ENCODE measurements at places on chromosomes 12 and 14. TPM values are rescaled to one million over a fixed set of nuclear protein-coding genes. Genes with fewer than 3 reads are reported as not detected.

- peak; percentile 89 for DNase-seq
Observed at GRCh38 chr12:105235732-105236476, at the start of gene APPL2. TSS of gene APPL2 (minus strand) at chr12:105236174. CDS start at chr12:105236012, 162 bp downstream.

DNA sequence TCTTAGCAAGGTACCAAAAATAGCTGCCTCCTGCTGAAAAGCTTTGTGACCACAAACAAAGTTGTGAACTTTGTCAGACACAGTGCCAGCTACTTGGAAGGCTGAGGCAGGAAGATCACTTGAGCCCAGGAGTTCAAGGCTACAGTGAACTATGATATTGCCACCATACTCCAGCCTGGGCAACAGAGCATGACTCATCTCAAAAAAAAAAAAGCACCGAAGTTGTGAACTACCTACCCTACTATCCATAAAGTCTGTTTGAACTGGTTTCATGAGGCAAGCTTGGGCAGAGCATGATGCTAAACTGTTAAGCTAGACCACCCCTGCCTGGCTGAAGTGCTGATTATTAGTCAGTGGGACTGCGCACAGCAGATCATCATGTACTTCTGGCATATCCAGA is 75.5 kb downstream of the RAD52 start:
- DNase-seq, result no peak

DNA sequence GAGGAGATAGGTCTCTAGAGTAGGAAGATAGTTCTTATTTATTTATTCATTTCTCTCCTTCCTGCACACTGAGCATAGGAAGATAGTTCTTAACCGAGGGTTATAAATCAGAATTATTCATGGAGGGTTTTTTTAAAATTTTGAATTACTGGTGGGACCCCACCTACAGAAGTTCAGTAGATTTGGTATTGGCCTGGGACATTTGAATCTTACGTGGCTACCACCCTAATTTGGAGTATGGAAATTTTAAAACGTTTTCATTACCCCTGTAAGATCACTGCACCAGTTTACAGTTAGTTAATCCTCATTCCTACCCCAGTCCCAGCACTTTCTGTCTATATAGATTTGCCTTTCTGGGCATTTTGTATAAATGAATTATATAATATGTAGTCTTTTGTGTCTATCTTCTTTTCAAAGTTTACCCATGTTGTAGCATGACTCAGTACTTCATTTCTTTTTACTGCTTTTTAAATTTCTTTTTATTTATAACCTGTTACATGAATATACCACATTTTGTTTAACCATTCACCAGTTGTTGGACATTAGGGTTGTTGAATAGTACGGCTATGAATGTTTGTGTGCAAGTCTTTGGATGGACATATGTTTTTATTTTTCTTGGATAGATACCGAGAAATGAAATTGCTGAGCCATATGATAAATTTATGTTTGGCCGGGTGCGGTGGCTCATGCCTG is 44.9 kb downstream of the YLPM1 start:
- no peak for DNase-seq

- peak; percentile 73 for DNase-seq
Observed at GRCh38 chr12:109944561-109945359, 44.7 kb downstream of the TCHP start.

GRCh38 chr14:53167602-53168328 is 14.6 kb upstream of the DDHD1 start:
- DNase-seq, result no peak

- DNase-seq, result no peak
Observed at GRCh38 chr12:34126239-34126641, 103.9 kb downstream of the ALG10 start.

DNA sequence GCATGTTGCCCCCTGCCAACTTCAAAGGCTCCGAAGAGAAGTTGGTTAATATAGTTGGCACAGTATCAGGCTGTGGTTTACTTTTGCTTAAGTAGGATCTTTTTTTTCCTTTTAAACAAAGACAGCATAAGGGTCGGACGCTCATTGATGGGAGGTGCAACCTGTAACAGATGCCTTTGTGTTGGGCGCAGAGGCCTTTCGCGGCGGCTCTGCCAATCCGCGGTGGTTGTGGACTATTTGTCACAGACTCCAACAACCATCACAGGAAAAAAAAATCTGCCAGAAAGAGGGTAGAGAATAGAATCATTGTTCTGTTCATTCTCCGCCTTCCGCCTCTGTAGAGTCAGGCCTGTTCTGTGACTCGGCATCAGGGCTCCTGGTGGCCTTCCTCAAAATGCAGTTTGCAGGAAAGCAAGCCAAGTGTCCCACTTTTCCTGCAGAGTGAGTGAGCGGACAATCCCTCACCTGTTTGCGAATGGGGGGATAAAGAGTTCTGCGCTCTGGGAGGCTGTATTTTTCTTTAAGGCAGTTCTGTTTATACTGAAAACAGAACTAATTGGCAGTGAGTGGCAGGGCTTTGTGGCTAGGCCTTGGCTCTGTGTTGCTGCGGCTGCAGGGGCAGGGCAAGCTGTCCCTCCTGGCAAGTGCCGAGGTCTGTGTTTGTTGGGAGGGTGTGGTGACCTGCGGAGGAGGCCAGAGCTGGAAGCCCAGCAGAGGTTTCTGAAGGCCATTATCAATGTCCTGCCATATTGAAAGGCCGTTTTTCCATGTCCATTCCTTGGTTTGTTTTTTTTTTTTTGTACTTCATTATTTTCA is 83.0 kb upstream of the PIWIL1 start:
- no peak for DNase-seq

GRCh38 chr12:77609016-77609415 is 221.7 kb upstream of the NAV3 start:
- no peak for DNase-seq

- DNase-seq, result no peak
Observed at GRCh38 chr14:95291859-95292542, 27.7 kb downstream of the CLMN start.

GRCh38 chr12:125544960-125545359 is 479.7 kb downstream of the AACS start:
- DNase-seq, result no peak

- DNase-seq, result no peak
Observed at GRCh38 chr12:19507823-19508222, 68.5 kb downstream of the AEBP2 start.

DNA sequence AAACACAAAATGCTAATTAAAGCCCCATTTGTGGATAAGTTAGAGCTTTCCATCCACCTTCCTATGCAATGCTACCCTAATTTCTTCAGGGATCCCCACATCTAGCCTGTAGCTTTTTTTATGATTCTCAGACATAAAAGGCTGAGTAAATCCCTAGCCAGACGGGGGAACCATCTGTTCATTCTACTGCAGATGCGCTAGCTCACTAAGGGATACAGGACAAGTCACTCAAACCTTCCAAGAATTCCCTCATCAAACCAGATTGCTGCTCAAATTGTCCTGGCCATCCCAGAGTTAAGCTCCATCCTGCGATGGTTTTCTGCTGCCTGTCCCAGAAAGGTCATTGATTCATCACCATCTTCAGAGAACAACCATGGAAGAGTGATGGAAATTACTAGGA is 56.7 kb downstream of the MYRFL start:
- DNase-seq, result no peak

GRCh38 chr14:72075649-72076334 is 143.6 kb downstream of the RGS6 start:
- DNase-seq, result no peak

DNA sequence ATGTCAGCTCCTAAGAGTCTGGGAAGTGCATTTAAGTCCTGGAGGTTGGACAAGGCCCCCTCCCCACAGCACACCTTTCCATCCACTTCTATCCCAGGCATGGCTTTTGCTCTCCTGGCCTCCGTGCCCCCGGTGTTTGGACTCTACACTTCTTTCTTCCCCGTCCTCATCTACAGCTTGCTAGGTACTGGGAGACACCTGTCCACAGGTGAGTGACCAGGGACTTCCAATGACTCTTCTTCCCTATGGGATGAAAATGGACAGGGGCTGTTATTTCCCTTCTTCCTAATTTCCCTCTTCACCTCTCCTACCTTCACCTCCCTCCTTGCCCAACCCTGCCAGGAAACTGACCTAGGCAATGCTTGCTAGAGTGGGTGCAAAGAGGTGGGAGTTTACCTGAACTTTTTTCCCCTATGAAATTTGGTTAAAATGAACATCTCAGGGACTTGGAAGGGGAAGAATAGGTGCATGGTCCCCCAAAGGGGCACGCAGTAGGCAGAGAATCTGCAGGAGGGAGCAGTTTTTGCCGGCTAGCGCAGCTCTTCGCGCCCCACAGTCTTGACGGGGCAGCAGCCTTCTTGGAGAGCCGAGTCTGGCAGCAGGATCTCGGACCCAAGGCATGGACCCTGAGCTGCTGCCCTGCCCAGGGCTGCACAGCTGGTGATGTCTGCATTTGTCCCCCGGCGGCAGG is 9.2 kb downstream of the ARHGEF25 start:
- DNase-seq, result no peak

DNA sequence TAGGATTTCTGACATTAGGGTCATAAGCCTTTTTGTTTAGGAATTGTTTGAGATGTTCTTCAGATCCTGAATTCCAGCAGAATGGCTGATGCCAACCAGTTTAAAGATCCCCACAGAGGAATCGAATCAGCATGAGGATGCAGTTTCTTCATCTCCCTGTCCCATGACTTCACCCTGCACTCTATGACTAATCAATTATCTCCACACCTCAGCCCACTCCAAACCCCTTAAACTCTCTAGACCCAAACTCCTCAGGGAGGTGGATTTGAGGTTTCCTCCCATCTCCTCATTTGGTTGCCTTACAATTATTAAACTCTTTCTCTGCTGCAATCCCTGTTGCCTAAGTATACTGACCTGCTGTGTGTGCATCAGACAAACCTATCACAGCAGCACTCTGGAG is 86.5 kb upstream of the CRY1 start:
- DNase-seq, result no peak

DNA sequence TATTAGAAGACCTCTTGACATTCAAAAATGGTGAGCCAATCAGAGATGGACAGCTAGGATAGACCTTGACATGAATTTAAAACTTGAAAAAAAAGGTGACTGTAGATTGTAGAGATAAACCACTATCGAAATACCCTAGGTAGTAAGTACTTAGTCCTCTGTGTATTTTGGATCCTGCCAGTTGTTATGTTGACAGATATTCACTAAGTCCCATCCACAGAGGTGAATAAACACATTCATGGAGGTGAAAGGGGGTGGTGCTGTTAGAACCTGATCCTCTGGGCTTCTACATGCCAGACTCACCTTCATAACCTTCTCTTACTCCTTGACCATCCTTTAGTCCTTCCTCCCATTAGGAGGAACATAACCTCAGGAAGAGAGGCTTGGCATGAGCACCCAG is 72.3 kb downstream of the OTX2 start:
- no peak for DNase-seq

DNA sequence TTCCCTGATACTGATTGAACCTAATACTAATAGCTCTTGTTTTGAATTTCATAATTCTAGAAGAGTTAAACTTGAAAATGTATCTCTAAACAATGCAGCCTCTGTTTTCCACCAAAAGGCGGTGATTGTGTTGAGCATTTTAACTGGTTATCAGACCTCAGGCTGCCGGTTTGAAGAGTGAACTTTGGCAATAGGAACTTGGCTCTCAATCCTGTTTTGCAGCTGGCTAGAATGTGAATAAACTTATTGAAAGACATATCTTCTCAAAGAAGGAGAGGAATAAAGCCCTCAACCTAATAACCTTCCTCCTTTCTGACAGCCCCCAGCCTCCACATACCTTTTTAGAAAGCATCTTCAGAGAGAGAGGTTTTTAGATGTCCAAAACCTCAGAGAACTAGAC is 105.4 kb downstream of the SRGAP1 start:
- no peak for DNase-seq

Gene ZFC3H1
- 66.7 TPM for total RNA-seq

Gene ETFBKMT
- 2.2 TPM for total RNA-seq

Gene WSCD2
- total RNA-seq, result 1.4 TPM

Gene POTEG
- not detected for total RNA-seq

Gene RTL1
- not detected for total RNA-seq

Gene TEAD4
- 3.8 TPM for total RNA-seq

Gene RNASE8
- not detected for total RNA-seq

Gene AMN1
- 12.6 TPM for total RNA-seq

Gene OR4Q2
- total RNA-seq, result not detected

Gene ZCCHC8
- 29.3 TPM for total RNA-seq

Gene TUNAR
- 16.2 TPM for total RNA-seq
